Activated T-cell treated with anti-CD3 and anti-CD28 coated beads for 1 hour (primary cell): ENCODE measurements at places on chromosomes 7 and 10.

- DNase-seq, result no peak
Measured at GRCh38 chr10:74039561-74040145, 41.7 kb downstream of the VCL start.

- DNase-seq, result peak; percentile 29
Measured at GRCh38 chr7:2209146-2209960, 23.4 kb downstream of the MAD1L1 start.

DNA sequence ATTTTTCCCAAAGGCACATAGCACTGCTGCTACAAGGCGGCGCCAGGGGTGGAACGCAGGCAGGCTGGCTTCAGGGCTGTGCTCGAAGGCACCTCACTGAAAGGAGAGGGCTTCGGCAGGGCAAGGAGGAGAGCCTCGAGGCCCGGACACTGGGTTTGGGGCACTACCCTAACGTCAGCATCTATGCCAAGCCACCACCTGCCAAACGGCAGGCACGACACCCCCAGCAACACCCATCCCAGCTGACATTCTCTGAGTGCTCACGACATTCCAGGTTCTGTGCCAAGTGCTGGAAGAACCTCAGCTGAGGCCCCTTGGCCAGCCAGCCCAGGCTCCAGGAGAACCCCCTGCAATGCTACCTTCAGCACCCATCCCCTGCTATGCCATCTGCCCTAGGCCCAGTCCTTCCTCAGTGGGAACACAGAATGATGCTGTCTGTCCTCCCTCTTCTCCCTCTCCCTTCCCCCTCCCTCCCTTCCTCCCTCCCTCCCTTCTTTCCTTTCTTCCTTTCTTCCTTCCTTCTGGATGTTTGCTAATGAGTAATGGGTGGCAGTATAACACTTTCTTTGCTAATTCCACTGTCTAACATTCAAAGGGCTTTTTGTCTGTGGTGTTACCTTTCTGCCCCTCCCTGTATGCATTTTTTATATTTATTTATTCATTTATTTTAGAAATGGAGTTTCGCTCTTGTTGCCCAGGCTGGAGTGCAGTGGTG lies 24.3 kb downstream of the ZCCHC24 start:
- DNase-seq, result no peak

GRCh38 chr10:124649214-124649613 lies 95.0 kb downstream of the FAM53B start:
- no peak for DNase-seq

DNA sequence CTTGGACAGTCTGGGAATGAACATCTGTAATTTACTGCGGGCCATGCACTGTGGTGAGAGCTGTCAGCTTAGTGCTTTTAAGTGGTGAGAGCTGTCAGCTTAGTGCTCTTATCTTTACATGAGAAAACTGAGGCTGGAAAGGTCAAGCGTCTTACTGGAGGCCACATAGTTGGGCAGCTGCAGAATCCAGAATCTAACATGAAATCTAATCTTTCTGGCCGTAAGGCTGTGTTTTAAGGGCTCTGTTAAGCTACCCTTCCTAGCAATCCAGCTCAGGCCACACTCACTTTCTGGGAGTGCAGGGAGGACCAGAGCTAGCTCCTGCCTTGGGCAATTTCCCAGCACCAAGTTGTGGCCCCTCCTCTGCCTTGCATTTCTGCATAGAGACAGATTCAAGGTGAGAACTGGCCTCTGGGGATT lies 70.2 kb downstream of the SORCS3 start:
- no peak for DNase-seq

DNA sequence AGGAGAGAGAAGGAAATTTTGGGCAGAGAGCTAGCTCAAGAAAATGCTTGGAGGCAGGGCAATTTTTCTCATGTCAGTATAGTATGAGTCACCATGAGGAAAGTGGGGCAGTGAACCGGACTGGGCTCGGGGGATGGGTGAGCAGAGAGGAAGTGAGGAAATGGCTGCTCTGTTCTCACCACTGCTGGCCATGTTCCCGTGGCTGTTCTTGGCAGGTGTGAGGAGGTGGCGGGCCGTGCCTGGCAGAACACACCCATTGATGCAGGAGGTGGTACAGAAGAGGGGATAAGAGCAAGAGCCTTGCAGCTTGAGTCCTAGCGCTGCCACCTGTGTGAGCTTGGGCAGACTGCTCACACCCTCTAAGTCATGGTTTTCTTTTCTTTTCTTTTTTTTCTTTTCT lies 304.4 kb upstream of the LYZL1 start:
- no peak for DNase-seq
